ENCODE measurements at places on chromosomes 1 and 21. TPM values are rescaled to one million over a fixed set of nuclear protein-coding genes. Genes with fewer than 3 reads are reported as not detected.
A peak's percentile ranks its signal among the peaks of the same experiment; 100 is the strongest.

Gene ACTN2
- 0.72 TPM for total RNA-seq

Gene UTS2
- not detected for total RNA-seq

- no peak overlapping the region for H3K27ac ChIP-seq
- H3K27me3 ChIP-seq = no peaks in the 10 kb centered on the region
Measured at GRCh38 chr1:9230869-9231533, 3.6 kb upstream of the H6PD start.

DNA sequence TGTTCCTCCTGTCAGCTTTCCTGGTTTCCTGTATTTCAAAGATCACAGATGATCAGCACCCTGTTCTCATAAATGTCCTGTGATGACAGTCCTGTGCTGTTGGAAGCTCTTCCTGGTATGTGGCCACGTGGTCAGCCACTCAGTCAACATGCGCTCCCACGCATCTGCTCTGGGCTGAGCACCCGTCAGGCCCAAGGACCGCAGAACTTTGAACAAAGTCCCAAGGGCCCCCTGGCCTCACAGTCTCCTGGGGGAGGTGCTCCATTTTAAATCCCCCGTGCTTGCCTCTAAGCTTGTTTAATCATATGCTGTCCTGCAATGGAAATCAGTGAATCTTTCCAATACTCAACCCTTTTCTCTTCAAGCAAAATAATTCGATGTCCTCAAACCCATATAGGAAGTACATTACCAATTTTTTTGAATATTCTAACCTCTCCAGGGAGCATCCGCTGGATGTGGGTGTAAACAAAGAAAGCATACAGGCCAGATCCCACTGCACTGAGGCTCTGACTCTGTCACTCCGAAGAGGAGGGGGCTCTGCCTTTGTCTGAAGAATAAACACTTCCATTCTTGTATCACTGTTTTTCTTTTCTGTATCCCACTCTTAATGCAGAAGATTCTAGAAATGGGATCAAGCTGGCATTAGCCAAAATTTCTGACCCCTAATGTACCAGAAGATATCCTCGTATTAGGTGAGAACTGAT is 250.3 kb downstream of the SDCCAG8 start:
- H3K27ac ChIP-seq = no peak overlapping the region
- H3K27me3 ChIP-seq = no peaks in the 10 kb centered on the region
- no peak for DNase-seq
- H3K4me1 ChIP-seq = peaks cover 4% of the 10 kb centered on the region
- peaks cover 25% of the 10 kb centered on the region for H3K36me3 ChIP-seq

GRCh38 chr1:228734881-228735801 is at the start of gene RHOU:
Gene RHOU (plus strand): TSS chr1:228735479. CDS start chr1:228735743, 264 bp downstream.
- peaks cover 3% of the 10 kb centered on the region for H3K36me3 ChIP-seq
- peak within 1 kb of the TSS; percentile 96 for H3K27ac ChIP-seq
- peak within 1 kb of the TSS; percentile 75 for H3K4me3 ChIP-seq
- peak; percentile 82 for DNase-seq

Gene SLC44A3
- 3.8 TPM for total RNA-seq

- no peaks in the 10 kb centered on the region for H3K4me1 ChIP-seq
- no peak for DNase-seq
- no peaks in the 10 kb centered on the region for H3K27me3 ChIP-seq
- no peak overlapping the region for H3K4me3 ChIP-seq
Measured at GRCh38 chr1:248752161-248753028, 3.2 kb downstream of the LYPD8 start.

DNA sequence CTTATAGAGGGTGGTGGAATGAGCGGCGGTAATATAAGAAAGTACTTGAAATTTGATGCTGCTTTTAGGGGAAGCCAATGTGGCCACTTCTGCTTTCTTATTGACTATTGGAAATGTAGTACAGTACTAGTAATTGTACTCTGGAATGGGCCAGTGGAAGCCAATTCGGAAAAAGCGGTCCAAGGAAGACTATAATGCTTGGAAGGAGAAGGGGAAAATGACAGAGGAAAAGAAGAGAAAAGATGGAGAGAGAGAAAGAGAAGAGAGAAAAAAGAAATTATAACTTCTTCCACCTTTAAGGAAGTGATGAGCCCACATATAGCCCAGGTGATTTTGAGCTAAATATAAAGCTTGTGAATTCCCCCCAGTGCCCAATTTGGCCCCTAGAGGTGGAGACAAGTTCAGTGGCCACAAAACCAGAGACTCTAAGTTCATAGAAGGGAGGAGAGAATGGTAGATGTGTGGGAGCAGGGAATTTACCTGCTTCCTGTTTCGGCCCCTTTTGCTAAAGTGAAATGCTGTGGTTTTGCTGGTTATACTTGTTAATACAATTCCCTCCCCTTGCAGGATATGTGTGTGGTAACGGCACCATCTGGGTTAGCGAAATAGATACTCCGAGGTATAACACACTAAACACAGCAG is 35.7 kb upstream of the DUSP10 start:
- no peak overlapping the region for H3K27ac ChIP-seq
- H3K27me3 ChIP-seq = no peaks in the 10 kb centered on the region
- no peak overlapping the region for H3K4me3 ChIP-seq
- no peaks in the 10 kb centered on the region for H3K36me3 ChIP-seq

GRCh38 chr1:227789084-227790033 is 26.1 kb upstream of the PRSS38 start:
- peak overlapping the region; percentile 59 for H3K4me3 ChIP-seq
- no peaks in the 10 kb centered on the region for H3K36me3 ChIP-seq
- peaks cover 41% of the 10 kb centered on the region for H3K4me1 ChIP-seq
- no peak for DNase-seq
- peak overlapping the region; percentile 86 for H3K27ac ChIP-seq

Gene ZNF683
- 3.6 TPM for total RNA-seq

Gene SH2D1B
- total RNA-seq = 0.73 TPM

DNA sequence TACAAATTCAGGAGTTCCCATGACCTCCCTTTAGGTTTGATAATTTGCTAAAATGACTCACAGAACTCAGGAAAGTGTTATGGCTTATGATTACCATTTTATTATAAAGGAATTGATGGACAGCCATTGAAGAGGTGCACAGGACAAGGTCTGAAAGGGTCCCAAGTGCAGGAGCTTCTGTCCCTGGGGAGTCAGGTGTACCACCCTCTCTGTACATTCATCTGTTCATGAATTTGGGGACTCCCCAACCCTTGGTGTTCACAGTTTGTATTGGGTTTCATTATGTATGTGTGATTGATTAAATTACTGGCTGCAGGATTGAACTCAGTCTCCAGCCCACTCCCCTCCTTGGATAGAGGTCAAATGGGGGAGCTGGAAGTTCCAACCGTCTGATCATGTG is 10.8 kb upstream of the IL10RB start:
- peaks cover 40% of the 10 kb centered on the region for H3K36me3 ChIP-seq
- no peak overlapping the region for H3K27ac ChIP-seq
- H3K27me3 ChIP-seq = no peaks in the 10 kb centered on the region
- no peaks in the 10 kb centered on the region for H3K4me1 ChIP-seq
- H3K4me3 ChIP-seq = no peak overlapping the region

DNA sequence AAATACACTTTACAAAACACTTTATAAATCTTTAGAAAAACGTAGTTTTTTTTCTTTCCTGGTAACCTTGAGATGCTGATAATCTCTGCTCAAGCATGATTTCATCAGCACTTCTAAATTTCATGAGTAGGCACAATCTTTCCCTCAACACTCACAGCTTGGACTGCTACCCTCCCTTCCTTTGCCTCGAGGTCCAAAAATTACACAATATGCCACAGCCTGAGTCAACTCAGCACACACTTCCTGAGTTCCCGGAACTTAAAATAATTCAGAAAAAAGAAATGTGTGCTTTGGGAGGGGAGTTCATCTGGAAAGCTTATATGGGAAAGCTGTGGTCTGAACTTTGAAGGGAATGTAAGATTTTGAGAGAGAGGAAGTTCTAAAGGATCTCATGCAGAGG is 5.9 kb downstream of the CLCA2 start:
- H3K27ac ChIP-seq = peak overlapping the region; percentile 47
- no peak overlapping the region for H3K4me3 ChIP-seq
- peaks cover 44% of the 10 kb centered on the region for H3K27me3 ChIP-seq
- no peaks in the 10 kb centered on the region for H3K36me3 ChIP-seq
- H3K4me1 ChIP-seq = peaks cover 9% of the 10 kb centered on the region

- no peaks in the 10 kb centered on the region for H3K27me3 ChIP-seq
- no peaks in the 10 kb centered on the region for H3K4me1 ChIP-seq
- no peak for DNase-seq
- H3K36me3 ChIP-seq = no peaks in the 10 kb centered on the region
Measured at GRCh38 chr1:217004776-217005436, 281.7 kb upstream of the ESRRG start.
